Glutamatergic neuron (in vitro differentiated cells): ENCODE measurements at places on chromosomes 7 and 10. TPM values are rescaled to one million over a fixed set of nuclear protein-coding genes. Genes with fewer than 3 reads are reported as not detected.

DNA sequence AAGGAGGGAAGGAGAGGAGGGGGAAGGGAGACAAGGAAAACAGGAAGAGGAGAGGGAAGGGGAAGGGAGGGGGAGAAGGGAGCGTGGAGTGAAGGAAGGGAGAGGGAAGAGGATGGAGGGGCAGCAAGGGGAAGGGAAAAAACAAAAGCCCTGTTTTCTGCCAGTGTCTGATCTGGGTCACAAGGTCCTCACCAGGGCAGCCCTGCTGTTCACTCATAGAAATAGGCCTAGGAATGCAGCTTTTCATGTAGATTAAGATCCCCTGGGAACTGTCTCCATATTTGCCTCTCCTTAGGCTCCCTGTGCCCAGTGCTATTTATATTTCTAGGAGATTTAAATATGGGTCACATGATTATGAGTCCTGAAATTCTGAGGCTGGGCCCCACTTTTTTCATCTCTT lies 790.7 kb downstream of the TNS3 start:
- no peak for DNase-seq

Gene SPDYE11
- total RNA-seq, result 0.25 TPM

Gene SLC13A1
- not detected for total RNA-seq

DNA sequence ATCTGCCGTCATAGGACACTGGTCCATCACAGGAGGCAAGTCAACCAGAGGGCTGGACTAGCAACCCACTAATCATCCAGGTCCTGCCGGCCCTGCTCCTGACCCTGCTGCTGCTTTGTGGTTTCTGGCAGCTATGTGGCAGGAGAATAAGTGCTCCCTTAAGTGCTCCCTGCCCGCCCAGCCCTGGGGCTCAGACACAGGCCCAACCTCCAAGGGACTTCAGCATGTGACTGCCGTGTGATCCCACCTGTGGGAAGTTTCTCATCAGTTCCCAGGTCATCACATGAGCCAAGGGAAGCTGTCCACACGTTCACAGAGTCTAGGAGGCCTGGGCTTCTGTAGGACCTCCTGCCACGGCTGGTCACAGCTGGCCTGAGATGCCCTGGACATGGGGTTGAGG lies 34.2 kb upstream of the ZNF488 start:
- no peak for DNase-seq

DNA sequence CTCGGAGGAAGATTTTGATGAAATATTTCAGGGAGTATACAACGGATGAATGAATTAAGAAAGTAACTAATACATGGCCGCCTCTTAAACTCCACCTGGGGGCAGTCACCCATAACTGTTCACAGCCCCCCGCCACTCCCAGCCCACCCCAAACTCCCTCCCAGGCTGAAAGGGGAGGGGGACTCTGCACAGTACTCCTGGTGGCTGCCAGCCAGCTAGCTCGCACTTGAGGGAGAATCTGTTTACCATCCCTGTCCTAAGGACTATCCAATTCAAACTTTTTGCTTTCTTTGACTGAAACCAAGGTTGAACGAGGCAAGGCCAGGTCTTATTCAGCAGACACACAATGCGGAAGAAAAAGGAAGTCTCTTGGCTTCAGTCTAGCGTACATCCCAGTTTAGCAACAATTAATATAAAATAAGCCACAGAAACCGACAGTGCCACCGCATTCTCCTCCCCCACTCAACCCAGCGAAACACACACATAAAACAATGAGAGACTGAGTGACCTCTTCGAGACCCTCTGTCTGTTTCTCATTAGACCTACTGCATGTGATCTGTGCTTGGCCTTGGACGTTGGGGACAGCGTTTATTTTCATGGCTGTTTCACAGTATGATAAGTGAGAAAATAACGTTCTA lies 219.5 kb downstream of the GLI3 start:
- no peak for DNase-seq

Gene NRCAM
- 120 TPM for total RNA-seq

DNA sequence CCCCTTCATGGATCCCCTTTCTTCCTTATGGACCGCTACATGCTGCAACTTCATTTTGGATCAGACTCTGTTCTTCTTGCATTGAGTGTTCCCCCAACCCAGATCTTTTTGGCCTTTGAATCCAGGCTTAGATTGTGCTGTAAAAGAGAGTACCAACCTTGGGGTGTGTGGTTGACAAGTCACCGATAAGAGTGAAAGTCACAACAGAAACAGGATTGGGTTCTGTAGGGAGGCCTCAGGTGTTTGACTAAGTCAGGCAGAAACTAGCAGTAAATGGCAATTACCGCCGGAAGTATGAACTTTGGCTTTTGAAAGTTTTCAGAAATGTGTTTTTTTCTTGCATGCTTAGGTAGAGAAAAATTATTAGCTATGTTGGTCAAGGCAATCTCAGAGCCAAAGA lies 89.3 kb downstream of the TMEM106B start:
- DNase-seq, result no peak
